ENCODE measurements at places on chromosomes 11 and 22. TPM values are rescaled to one million over a fixed set of nuclear protein-coding genes. Genes with fewer than 3 reads are reported as not detected.

The TSPAN18 gene
- total RNA-seq, result not detected

The ANO5 gene
- total RNA-seq, result under 0.01 TPM

DNA sequence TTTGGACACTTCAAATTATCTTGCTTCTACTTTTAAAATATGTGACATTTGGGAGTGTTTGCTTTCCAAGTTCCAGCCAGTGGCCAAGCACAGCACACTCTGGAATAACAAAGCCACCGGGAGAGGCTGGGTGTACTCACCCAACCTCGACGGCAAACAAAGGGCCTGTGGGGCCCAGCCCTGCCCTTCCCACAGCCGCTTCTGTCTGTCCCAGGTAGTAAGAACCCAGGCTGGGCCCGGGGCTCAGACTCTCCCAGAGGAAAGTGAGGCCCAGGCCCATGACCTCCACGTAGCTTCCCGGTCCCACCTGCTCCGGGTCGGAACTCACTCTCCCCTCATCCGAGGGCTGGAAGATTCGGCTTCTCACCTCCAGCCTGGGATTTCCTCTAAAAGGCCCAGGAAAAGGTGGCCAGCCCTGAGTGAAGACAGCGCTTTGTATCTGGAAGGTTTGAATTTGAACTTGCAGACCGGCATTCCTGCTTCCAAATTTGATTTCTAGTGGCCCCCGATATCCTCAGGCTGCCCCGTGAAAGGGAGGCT lies 93.5 kb downstream of the CELSR1 start:
- no peak for DNase-seq

The H19 gene
- total RNA-seq, result 31.8 TPM

DNA sequence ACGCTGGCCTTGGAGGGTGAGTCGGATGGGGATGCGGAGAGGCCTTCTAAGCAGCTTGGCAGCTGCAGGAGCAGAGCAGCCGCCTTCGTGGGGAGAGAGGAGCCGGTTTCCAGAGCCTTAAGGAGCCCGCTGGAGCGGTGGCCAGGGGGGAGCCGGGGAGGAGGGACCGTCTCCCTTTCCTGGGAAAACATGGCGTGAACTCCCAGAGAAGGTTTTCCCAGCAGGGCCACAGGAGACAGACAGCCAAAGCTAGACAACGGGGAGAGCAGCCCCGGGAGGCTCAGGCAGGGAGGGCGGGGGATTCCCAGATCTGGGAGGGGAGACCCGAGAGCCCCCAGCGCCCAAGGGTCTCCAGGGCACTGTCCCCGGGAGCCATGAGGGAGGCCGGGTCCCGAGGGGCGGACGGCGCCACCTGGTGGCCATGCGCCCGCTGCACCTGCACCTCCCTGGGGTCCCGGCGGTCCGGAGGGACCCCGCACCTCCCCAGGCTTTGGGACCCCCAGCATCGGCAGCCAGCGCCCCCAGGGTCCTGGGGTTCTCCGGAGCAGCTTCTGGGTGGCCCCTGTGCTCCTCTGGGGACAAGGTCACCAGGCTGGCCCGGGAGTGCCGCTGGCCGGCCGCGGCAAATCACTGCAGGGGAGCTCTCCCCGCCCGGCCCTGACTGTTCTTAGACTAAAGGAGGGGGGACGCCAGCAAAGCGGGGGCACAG lies 2.4 kb upstream of the SYT8 start:
- no peak for DNase-seq

The SNX32 gene
- total RNA-seq, result 1.5 TPM
